Nephron progenitor cell (in vitro differentiated cells): ENCODE measurements at places on chromosomes 7 and 10.

DNA sequence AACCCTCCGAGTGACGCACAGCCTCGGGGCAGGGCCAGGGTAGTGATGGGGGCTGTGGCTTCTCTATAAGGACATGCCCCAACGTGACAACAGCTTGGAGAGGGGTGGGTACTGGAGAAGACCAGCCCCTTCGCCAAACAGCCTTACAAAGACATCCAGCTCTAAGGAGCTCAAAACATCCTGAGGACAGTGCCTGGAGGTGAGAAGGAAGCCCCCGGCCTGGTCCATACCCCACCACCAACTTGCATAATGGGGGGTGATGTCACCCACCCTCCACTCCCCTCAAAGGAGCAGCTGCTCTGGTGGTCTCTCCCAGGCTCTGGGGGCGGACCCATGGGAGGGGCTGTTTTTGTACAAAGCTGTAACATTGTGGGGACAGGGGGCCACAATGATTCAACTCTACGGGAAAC is 15.1 kb downstream of the PRSS2 start:
- no peak for DNase-seq

GRCh38 chr10:129764011-129764900 is 199.8 kb downstream of the EBF3 start:
- no peak for DNase-seq

GRCh38 chr10:122648599-122649428 is 50.8 kb downstream of the C10orf120 start:
- DNase-seq: peak; percentile 76

DNA sequence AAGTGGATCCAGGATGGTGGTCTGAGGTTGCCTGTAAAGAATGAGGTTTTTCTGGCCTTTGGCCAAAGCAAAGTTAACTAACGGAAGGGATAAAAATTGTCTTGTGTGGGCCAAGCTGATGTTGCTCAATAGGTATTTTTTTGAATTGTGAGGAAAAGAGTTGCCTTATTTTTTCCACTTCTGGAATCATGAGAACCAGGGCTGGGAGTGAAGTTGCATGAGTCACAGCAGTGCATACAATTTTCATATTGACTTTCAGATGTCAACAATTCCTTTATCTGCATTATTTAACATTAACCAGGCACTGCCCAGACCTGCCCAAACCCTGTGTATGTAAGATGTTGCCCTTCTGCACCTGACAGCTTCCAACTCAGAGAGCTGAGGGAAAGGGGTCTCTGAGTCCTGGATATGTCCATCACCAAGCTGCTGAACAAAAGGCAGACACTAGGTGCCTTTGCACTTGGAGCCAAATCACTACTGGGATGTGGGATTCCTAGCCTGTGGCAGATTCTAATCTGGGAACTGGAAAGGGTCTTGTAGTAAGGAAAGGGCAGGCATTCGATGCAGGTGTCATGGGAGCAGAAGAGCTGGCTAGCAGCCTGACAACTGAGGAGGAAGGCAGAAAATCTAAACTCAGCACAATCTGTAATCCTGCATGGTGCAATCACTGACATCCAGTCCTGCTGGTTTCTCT is 52.3 kb upstream of the SLC35B4 start:
- DNase-seq: no peak

DNA sequence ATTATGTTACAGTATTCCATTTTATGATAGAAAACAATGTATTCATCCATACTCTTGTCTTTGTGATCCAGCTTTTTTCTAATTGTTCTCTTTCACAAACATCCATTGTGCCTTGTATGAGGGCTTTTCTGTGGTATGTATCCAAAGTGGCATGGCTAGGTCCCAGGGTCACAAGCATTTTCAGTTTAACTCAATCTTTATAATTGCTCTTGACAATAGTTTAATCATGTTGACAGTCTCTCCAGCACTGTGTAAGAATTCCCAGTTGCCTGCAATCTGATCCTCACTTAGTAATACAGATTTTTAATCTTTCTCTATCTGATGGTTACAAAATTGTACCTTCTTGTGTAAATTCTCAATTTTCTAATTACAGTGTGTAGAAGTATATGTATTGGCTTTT is 533.4 kb downstream of the NEBL start:
- no peak for DNase-seq

DNA sequence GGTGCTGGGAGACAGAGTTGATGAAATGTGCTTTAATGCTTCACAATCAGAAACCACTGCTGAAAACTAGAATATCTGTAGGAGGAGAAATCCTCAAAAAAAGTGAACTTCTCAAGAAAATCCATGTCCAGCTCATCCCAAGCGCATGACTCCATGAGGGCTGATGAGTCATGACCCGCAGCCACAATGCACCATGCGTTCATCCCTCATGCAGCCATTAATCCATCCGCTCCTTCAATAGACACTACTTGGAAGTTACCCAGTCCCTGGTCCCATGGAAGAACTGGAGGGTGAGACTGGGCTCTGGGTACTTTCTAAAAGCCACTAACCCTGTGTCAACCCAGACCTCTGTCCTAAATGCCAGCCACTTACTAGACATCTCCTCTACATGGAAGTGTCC is 24.4 kb downstream of the TMEM273 start:
- DNase-seq: no peak

DNA sequence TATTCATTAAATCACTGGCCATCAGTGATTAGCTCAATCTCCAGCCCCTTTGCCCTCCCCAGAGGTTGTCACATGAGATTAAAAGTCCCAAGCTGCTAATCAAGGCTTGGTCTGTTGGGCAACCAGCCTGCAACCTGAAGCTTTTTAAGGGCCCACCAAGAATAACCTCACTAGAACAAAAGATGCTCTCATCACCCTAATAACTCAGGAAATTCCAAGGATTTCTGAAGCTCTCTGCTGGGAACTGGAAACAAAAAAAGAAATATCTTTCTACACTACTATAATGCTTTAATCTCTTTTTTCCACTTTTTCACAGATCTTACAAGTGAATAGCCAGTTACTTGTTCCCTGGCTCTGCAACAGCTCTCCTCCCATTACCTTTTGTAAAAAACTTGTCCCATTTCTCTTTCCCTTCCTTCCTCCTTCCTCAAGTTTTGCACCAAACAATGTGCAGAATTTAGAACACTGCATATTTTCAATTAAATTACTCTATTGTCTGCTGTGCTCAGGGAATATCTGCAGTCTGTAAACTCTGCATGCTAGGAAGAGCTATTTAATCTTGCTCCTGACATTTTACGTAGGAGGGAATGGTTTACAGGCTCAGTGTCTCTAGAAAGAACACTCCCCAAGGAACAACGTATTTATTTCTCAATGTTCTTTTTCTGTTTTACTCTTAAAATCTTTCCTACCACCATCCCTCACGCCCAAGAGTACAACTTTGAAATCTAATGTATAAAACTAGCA is 169.1 kb downstream of the IMMP2L start:
- peak; percentile 5 for DNase-seq

DNA sequence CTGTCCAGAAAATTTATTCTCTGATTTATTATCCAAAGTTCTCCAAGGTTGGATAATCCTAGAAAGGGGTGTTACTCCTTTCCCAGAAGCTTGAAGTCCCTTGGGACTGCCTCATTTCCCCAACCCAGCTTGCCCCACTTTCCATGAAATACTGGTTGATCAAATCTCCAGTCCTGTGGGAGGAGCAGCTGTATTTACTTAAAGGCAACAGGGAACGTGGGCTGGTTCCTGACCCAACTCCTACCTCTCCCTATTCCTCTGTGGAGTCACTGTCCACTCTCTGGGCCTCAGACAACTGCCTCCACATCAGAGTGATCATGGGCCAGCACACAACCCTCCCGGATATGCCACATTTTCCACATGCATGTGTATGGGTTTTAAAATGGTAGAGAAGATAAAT is 166.2 kb upstream of the PRR15 start:
- no peak for DNase-seq

GRCh38 chr10:98016772-98017475 is 13.5 kb downstream of the CRTAC1 start:
- no peak for DNase-seq

DNA sequence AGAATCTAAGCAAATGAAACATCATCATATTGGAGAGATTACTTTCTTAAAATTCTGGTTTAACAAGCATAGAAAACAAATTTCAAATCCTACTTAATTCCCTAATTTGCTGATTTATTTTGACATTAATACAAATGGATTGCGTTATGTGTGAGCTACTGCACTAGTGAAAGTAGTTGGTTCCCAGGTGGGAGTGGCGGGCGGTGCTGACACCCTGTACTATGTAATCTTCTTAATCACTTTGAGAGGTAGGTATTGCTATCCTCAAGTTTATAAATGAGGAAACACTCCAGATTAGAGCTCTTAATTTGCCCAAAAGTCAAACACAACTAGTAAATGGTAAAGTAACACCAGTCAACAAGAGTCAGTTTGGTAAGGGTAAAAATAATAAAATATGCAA is 131.1 kb downstream of the ELAPOR2 start:
- DNase-seq: no peak

- no peak for DNase-seq
Measured at GRCh38 chr10:11345224-11346054, 266.0 kb downstream of the USP6NL start.

GRCh38 chr7:8389593-8390261 is 43.7 kb upstream of the NXPH1 start:
- DNase-seq: peak; percentile 71

- no peak for DNase-seq
Measured at GRCh38 chr7:27997188-27997707, 183.3 kb downstream of the JAZF1 start.

- DNase-seq: no peak
Measured at GRCh38 chr10:79162861-79163665, 94.3 kb downstream of the ZMIZ1 start.

GRCh38 chr10:33746836-33747268 is 412.4 kb upstream of the NRP1 start:
- no peak for DNase-seq

- DNase-seq: peak; percentile 40
Measured at GRCh38 chr10:49518982-49519578, 19.8 kb downstream of the ERCC6 start.

- DNase-seq: no peak
Measured at GRCh38 chr7:105084581-105084980, 70.6 kb downstream of the KMT2E start.

- no peak for DNase-seq
Measured at GRCh38 chr10:70296406-70296899, 12.6 kb upstream of the NPFFR1 start.

DNA sequence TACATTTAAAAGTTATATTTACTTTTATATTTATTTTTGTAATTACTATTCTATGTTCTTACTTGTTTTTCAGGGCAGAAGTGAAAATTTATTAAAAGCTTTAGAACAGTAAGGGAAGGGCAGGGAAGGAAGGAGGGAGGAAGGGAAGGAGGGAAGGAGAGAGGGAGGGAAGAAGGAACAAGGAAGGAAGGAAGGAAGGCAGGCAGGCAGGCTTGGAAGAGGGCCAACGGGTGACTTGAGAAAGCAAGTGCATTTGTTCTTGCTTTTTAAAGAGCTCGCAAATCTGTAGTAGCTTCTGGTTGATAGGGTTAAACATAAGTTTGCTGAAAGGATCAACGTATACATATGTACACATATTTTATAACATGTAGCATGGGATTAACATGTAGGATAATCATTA is 725.3 kb upstream of the FZD8 start:
- DNase-seq: no peak

GRCh38 chr7:110760341-110760740 is 330.6 kb upstream of the LRRN3 start:
- no peak for DNase-seq

DNA sequence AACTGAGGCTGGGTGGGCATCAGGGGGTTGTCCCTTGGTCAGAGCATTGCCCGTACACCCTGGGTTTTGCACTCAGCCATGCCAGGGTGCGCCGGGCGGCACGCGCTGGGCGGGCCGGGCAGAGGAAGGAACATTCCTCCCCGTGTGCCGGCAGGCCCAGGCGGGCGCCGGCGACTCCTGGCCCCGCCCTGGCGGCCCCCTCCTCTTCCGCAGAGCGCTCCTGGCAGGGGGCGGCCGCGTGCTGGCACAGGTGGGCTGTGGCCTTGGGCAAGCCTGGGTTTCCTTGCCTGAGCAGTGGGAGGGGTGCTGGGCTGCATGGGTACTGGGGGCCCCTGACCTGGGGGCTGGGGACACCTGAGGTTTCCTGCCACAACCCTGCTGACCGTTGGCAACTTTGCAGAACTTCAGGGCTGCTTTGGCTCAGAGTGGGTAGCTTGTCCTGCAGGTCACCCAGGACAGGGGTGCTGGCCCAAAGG is 3.9 kb downstream of the LFNG start:
- no peak for DNase-seq

DNA sequence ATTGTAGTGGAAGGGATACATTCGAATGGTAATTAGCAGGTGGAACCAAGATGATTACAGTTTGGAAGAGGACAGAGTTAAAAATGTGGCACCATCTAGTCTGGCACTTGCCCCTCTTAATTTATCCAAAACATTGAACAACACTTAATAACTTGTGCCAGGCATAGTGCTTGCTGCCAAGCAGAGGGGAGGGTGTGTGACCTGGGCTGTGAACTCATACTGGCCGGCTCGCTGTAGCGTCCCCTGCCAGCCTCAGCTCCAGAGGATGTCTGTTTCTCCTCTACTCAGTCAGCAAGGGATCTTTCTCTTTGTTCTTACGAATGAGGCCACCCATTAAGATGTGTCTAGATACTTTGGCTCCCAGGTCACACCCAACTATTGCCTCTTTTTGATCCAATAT is 179.4 kb upstream of the INHBA start:
- DNase-seq: no peak

DNA sequence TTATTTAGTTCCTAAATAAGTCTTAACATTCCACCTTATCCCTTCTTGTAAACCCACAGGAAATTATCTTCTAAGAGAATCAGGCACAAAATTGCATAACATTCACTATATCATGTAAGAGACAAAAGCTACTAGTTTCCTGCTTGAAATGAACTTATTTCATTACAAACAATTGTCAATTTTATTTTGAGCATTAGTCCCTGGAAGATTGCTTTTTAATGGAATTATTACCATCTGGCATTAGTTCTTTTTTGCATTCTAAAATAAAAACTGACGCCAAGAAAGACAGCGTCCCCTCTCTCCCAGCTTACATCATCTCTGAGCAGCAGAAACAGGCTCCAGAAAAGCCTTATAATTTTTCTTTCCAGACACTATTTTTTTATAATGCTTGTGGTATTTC is 121.8 kb downstream of the NOC3L start:
- DNase-seq: no peak

DNA sequence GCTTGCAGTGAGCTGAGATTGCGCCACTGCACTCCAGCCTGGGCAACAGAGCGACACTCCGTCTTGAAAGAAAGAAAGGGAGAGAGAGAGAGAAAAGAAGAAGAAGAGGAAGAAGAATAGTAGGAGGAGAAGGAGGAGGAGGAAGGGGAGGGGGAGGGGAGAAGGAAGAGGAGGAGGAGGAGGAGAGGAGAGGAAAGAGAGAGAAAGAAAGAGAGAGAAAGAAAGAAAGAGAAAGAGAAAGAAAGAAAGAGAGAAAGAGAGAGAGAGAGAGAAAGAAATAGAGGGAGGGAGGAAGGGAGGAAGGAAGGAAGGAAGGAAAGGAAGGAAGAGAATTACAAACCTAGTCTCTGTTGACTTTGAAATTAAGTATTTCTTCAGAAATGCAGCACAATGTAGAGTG is 7.8 kb upstream of the SRPK2 start:
- DNase-seq: no peak

DNA sequence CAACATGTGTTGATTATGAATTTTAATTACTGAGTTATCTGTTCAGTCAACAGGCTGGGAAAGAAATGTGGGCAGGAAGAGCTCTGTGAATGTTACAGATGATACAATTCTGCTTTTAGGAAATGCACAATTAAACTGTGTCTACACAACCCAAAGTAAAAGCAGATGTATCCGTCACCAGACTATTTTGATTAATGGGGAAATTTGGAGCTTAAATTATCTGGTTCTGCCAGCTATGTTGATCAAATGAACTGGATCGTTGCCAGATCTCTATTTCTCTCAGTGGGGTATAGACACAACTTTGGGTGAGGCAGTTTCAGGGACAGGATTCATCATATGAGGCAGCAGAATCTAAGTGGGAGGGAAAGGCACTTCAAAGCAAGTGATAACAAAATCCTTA is 136.5 kb downstream of the NEUROD6 start:
- DNase-seq: no peak
